Activated T-helper 1 cell treated with Interleukin-2 at 50 U/mL for 16 hours (primary cell): ENCODE measurements at places on chromosomes 16 and 17.

DNA sequence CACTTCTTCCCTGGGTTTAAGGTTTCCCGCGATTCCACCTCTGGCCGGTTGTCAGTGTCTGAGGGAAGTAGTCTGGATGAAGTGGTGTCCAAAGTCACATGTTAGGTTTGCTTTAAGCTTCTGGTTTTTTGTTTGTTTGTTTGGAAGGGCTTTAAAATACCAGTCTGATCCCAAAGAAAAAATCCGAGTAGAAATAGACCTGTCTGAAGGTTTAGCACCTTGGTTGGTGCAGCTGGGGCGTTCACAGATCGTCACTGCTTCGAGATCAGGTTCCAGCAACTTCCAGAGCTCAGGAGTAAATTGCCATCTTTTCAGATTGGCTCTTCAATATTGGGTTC is 567 bp downstream of the TMEM97 start:
- no peak for DNase-seq

DNA sequence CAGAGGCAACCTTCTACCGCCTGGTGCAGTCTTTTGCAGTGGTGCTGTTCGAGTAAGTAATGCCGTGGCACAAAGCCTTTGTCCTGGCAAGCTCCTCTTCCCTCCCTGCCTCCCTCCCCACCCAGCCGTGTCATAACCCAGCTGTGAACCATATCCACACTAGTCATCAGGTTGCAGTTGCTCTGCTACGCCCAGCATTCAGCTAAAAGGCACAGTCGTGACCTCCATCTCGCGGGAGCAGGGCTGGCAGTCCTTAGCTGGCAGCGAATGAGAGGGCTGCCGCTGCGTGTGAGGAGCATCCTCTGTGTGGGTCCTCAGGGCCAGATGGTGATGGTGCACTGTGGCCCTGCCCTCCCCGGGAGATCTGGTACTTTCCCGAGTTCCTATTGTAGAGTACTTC is 39.3 kb downstream of the CIBAR2 start:
- DNase-seq: no peak

- DNase-seq: no peak
Observed at GRCh38 chr16:7439518-7439917, 106.9 kb downstream of the RBFOX1 start.

GRCh38 chr17:74336307-74336706 is 10.3 kb downstream of the KIF19 start:
- no peak for DNase-seq

DNA sequence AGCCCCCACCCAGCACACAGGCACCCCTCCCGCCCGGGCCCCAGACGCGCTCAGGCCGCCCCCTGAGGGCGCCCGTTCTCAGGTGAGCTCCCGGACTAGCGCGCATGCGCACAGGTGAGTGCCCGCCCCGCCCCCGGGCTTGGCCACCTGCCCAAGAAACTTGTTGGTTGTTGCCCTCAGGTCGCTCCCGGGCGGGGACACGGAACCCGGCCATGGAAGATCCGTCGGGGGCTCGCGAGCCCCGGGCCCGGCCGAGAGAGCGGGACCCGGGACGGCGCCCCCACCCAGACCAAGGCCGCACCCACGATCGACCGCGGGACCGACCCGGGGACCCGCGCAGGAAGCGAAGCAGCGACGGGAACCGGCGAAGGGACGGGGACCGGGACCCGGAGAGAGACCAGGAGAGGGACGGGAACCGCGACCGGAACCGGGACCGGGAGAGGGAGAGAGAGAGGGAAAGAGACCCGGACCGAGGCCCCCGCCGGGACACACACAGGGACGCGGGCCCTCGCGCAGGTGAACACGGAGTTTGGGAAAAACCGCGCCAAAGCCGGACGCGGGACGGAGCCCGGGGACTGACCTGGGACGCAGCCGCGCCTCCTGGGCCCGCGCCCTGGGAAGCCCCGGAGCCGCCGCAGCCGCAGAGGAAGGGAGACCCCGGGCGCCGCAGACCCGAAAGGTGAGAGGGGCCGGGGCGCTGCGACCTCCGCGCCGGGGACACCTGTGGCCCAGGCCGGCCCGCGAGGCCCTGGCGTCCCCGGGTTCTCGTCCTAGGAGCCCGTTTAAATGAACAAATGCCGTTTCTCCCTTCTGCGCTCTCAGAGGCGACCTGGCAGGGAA is at the start of gene MARVELD3:
Gene MARVELD3, plus strand, starts transcription at position 167 of the 840 bp plus-strand sequence. Its CDS starts 46 bp downstream, at position 213.
- DNase-seq: peak; percentile 7

DNA sequence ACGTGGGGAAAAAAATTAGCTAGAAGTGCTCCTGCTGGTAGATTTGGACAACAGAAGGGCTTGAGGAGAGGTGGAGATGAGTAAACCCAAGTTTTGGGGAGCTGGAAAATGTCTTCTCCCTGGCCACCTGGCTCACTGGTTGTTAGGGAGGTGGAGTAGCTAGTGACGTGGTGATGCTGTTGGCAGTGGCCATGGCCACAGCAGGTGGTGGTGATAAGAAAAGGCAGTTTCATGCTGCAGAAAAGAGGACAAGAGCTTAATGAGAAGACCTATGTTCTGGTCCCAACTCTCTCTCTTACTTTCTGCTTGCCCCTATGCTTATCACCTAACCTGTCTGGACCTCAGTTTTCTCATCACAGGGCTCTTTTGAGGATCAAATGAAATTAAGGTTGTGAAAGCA is 223.5 kb upstream of the N4BP1 start:
- DNase-seq: no peak

GRCh38 chr16:24645739-24646645 is 83.5 kb upstream of the TNRC6A start:
- no peak for DNase-seq

- DNase-seq: no peak
Observed at GRCh38 chr17:66764506-66764905, 70.4 kb upstream of the CACNG5 start.

DNA sequence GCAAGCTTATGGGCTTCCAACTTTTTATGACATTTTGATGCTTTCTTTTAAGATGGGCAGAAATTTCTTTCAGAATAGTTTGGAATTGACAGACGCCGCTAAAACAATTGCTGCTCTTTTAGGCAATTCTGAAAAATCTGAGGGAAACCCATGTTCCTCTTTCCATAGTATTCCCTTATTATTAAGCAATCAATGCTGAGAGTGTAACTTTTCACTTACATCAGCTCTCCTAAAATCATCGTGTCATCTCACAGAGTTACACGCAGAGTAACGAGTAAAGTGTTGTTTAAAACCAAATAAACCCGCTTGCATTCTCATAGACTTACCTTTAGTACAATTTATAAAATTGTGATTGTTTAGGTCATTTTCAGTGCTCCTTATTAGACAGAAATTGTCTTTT is 150.6 kb downstream of the MAF start:
- DNase-seq: no peak

DNA sequence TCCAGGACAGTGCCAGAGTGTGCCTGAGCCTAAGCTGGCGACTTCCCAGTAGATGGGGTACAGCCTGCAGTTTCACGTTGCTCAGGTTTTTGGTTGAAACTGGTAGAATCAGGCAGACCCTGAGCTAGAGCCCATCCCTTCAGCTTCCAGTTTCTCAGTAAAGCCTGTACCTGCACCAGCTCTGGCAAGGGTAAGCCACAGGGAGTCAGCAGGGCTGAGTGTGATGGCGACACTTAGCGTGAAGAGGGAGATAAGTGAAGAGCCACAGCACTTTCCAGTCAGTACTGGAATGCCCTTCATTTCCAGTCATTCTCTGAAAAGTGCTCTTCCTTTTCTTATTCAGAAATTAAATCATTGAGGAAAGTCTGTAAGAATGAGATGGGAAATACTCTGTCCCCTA is 22.4 kb downstream of the PLD6 start:
- no peak for DNase-seq

- no peak for DNase-seq
Observed at GRCh38 chr16:51577621-51578303, 426.7 kb upstream of the SALL1 start.

DNA sequence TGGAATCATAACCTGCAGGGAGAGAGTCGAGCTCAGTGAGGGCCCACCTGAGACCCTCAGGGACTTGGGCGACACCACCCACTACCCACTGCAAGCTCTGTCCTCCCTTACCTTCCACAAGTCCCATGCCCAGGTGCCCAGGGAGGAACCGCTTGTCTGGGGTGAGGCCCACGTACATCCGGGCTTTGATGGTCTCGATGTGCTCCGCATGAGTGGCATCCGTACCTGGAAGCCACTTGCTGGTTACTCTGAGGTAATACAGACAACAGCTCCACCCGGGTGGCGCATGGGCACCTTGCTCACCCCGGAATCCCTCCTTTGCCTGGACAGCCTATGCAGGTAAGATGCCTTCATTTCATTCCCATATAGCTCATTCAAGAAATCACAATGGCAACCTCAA is 24.8 kb downstream of the MIEF2 start:
- no peak for DNase-seq

DNA sequence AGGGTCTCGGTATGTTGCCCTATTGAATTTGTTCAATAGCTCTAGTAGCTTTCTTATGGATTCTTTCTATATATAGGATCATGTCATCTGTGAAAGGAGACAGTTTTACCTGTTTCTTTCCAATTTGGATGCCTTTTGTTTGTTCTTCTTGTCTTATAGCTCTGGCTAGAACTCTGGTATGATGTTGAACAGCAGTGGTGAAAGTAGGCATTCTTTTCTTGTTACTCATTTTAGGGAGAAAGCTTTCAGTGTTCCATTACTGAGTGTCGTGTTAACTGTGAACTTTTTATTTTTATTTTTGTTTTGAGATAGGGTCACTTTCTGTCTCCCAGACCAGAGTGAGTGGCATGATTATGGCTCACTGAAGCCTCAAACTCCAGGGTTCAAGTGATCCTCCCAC is 21.2 kb downstream of the EFCAB5 start:
- DNase-seq: no peak

GRCh38 chr17:6508519-6509030 is 47.8 kb downstream of the PITPNM3 start:
- DNase-seq: no peak

DNA sequence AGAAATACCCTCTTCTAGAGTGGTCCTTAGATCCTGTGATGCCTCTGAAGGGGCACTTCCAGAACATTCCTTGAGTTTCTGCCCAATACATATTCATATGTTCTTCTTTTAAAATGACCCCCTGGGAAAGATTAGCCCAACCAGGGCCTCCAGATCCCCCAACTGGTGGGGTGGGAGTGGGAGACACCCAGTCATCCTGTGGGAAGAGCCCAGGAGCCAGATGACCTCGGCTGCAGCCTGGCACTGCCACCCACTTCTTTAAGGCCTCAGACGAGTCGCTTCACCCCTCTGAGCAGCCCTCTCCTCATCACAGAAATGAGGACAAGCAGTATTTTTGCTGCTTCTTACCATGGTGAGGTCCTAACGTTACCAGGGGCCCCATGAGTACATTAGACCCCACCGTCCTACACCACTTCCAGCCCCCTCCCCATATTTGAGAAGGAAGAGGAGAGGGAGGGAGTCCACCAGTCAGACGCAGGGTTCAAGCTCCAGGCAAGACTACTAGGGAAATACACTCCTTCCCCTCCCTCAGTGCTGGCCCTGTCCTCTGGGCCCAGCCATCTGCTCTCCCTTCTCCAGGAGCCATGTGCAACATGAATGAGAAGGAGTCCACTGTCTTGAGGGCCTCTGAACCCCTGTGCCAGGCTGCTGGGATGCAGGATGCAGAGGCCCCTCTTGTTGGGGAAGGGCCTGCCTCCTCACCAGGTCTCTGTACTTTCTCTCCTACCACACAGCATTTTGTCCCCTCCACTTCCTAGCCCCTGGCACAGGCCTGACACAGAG is 11.8 kb downstream of the MPO start:
- no peak for DNase-seq

GRCh38 chr17:14672830-14673229 is 371.9 kb downstream of the HS3ST3B1 start:
- DNase-seq: no peak

- no peak for DNase-seq
Observed at GRCh38 chr17:64080174-64080618, 49.7 kb downstream of the ERN1 start.

DNA sequence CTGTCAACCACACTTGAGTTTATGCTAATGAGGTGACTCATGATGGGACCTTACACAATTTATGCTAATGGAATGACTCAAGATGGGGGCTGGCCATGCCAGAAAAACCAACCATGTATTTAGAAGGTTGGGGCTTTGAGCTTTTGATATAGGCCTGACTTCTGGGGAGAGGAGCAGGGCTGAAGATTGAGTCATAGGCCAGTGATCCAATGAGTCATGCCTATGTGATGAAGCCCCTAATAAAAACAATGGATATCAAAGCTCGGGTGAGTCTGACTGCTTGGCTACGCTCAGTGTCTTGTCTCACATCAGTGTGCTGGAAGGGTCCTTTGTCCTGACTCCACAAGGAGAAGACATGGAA is 7.3 kb downstream of the MFSD6L start:
- DNase-seq: no peak

- no peak for DNase-seq
Observed at GRCh38 chr16:8458481-8459046, 131.7 kb downstream of the TMEM114 start.
